ENCODE measurements at places on chromosomes 7 and 10.

DNA sequence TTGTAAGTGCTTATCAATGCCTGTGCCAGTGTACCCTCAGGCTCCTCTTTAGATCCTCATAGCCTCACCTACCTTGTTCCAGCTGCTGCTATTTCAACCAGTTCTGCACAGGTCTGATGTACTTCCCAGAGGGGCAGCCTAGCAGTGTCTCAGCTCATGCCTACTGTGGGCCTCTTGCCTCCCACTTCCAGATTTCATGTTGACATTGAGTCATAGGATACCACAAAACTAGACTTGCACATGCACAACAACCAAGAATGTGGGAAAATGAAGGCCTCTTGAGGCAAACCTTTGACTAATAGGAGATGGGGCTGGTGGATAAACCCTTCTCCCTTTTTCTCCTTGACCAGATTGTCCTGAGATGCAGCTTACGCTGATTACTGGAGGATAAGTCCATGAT, 31.0 kb downstream of the PON3 start:
- no peak for DNase-seq

GRCh38 chr10:99775850-99776249, 6.6 kb upstream of the ABCC2 start:
- peak; percentile 63 for DNase-seq

DNA sequence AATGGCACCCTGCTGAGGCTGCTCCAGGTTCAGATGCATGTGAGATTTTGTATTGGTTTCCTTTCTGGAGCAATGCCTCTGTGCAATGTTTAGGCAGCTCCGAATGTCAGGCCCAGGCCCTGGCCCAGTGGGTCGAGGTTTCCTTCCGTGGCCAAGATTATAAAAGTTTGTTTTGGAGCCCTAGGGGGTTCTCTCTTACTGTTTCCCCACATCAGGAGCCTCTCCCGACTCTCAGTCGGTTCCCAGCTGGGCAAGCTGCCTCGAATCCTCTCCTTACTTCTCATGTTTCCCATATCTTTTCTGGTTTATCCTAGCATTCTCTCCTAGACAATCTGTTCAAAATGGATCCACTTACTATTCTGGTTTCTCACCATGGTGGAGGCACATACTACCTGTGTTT, 11.0 kb downstream of the TMEM140 start:
- DNase-seq, result no peak

- no peak for DNase-seq
These were observed 40.7 kb downstream of the TARP start for GRCh38 chr7:38232502-38233366.

DNA sequence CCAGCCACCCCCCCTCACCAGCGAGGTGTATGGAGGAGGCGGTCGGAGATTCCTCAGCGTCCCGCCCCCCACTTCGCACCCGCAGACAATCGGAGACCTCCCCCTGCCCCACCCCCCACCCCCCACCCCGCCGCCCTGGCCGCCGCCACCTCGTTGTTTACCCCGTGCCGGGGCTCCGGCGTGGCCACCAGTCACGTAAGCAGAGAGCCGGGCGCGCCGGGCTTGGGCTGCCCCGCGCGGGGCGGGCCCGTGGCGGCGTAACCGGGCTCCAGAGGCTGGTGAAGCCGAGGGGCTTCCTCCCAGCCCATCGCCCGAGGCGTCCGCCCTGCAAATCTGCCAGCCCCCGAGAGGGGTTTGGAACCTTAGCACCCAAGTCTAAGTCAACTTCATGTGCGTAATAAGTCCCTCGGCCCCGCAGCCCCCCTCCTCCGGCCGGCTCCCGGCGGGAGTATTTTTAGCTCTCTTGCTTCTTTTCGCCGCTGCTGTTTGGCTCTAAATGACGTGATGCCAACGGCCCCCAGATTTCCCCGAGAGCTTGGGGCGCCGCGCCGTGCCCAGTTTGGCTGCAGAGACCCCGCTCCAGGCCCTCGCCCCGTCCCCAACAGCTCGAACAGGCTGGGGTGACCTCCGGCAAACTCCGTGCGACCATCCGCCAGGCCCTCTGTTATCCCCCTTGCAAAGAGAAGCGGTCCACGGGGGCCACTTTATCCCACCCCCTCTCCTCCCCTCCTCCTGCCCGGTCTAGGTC, 2.7 kb downstream of the MXI1 start:
- DNase-seq, result peak; percentile 55

DNA sequence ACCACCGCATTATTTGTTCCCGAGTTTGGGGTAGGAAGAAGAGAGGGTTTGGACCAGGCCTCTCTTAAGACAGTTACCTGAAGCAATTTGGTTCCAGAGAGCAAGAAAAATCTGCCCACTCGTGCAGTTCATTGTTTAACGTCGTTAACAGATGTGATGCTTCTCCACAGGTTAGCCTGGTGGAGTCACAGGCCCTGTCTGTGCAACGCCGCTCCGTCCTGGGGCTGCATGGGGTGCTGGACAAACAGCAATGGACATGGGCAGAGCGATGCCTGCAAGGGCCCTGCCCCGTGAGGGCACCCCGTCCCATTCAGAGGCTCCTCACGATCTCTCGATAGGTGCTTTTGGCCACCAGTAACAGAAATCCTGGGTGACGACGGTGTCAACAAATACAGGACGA, 9.7 kb downstream of the FOXL3 start:
- DNase-seq, result no peak

GRCh38 chr10:124222318-124222987, 129.1 kb upstream of the CHST15 start:
- DNase-seq, result no peak

GRCh38 chr10:28285816-28286215, 17.0 kb downstream of the MPP7 start:
- no peak for DNase-seq

GRCh38 chr10:111035542-111035941, 41.3 kb upstream of the ADRA2A start:
- DNase-seq, result peak; percentile 22

All from hepatic stellate cell (primary cell).